ENCODE measurements at places on chromosomes 16 and 17. TPM values are rescaled to one million over a fixed set of nuclear protein-coding genes. Genes with fewer than 3 reads are reported as not detected.

The HS3ST6 gene
- total RNA-seq: not detected

The MPO gene
- total RNA-seq: 0.45 TPM

The KRTAP9-1 gene
- total RNA-seq: not detected

The TP53TG3B gene
- not detected for total RNA-seq

The HOXB2 gene
- 9.4 TPM for total RNA-seq

The NPW gene
- not detected for total RNA-seq

The CCL3 gene
- not detected for total RNA-seq

The NPIPB12 gene
- 73.1 TPM for total RNA-seq

The RHBDL1 gene
- 0.63 TPM for total RNA-seq

The AOC3 gene
- 4.2 TPM for total RNA-seq

The CACNG5 gene
- not detected for total RNA-seq

The CCL11 gene
- total RNA-seq: not detected

The SECTM1 gene
- total RNA-seq: 5.7 TPM

The TBC1D3E gene
- total RNA-seq: not detected

The SF3B3 gene
- 85.4 TPM for total RNA-seq

The SLFN14 gene
- 0.29 TPM for total RNA-seq

The SULT1A4 gene
- total RNA-seq: 2.0 TPM

The PMP22 gene
- 97.6 TPM for total RNA-seq

The CRISPLD2 gene
- total RNA-seq: 48.0 TPM

The C16orf89 gene
- total RNA-seq: 172 TPM

The TP53TG3C gene
- not detected for total RNA-seq

The TM4SF5 gene
- total RNA-seq: not detected

The SHPK gene
- 18.4 TPM for total RNA-seq

The KRT31 gene
- not detected for total RNA-seq

The PRAC1 gene
- not detected for total RNA-seq

The NUDT16L1 gene
- 27.0 TPM for total RNA-seq

The PKMYT1 gene
- 0.81 TPM for total RNA-seq

The TMEM114 gene
- not detected for total RNA-seq

The PRDM7 gene
- total RNA-seq: not detected

The CD300LF gene
- total RNA-seq: not detected

The SLC38A7 gene
- total RNA-seq: 29.2 TPM

The FAM171A2 gene
- 7.1 TPM for total RNA-seq

The GPR142 gene
- not detected for total RNA-seq

The KRT15 gene
- total RNA-seq: not detected

The SULT1A3 gene
- total RNA-seq: 10.7 TPM

The WDR81 gene
- 30.9 TPM for total RNA-seq

Measured in thyroid gland (tissue), 4 donors.